ENCODE measurements at places on chromosomes 1 and 21. TPM values are rescaled to one million over a fixed set of nuclear protein-coding genes. Genes with fewer than 3 reads are reported as not detected.

The ENO1 gene
- total RNA-seq = 3,076 TPM

The SLC27A3 gene
- total RNA-seq = 20.7 TPM

DNA sequence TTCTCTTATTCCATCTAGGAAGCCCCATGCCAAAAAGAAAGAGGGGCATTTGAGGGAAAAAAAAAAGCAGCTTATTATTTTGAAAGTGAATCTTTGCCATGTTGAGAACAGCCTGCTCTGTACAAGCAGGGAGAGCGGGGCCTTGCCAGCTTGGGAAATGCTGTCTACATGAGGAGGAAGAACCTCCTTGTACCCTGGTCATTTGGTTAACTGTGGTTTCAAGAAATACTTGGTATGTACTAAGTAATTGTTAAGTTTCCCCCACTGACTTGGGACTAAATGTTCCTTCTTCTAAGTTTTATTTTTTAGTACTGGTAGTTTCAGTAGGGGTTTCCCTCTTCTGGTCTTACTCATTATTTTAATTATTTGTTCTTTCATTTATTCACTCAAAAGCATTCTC is 144.1 kb upstream of the HOOK1 start:
- no peaks in the 10 kb centered on the region for H3K36me3 ChIP-seq
- H3K4me3 ChIP-seq = no peak overlapping the region
- H3K4me1 ChIP-seq = peaks cover 6% of the 10 kb centered on the region
- H3K27me3 ChIP-seq = no peaks in the 10 kb centered on the region

- H3K4me1 ChIP-seq = peaks cover 17% of the 10 kb centered on the region
- no peak overlapping the region for H3K4me3 ChIP-seq
- H3K27me3 ChIP-seq = no peaks in the 10 kb centered on the region
These were observed 226.5 kb downstream of the HMCN1 start for GRCh38 chr1:185960422-185961321.

- H3K4me1 ChIP-seq = peaks cover 8% of the 10 kb centered on the region
- no peaks in the 10 kb centered on the region for H3K27me3 ChIP-seq
- no peak overlapping the region for H3K4me3 ChIP-seq
- no peak for DNase-seq
These were observed 16.6 kb upstream of the USP24 start for GRCh38 chr1:55231745-55232144.

DNA sequence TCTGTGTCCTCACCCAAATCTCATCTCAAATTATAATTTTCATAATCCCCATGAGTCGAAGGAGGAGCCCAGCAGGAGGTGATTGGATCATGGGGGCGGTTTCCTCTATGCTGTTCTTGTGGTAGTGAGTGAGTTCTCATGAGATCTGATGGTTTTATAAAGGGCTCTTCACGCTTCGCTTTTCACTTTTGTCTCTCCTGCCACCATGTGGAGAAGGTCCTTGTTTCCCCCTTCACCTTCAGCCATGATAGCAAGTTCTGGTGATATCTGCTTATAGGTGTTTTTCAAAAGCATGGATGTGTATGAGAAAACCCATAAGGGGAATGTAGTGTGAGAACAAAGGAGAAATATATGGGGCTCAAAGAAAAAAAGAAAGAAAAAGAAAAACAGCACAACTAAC is 405.9 kb upstream of the RGS18 start:
- H3K4me1 ChIP-seq = no peaks in the 10 kb centered on the region
- H3K4me3 ChIP-seq = no peak overlapping the region
- DNase-seq = no peak
- H3K27me3 ChIP-seq = no peaks in the 10 kb centered on the region
- no peaks in the 10 kb centered on the region for H3K36me3 ChIP-seq

- no peaks in the 10 kb centered on the region for H3K27me3 ChIP-seq
- no peak for DNase-seq
- H3K4me1 ChIP-seq = peaks cover 29% of the 10 kb centered on the region
- H3K36me3 ChIP-seq = peaks cover 3% of the 10 kb centered on the region
These were observed 335.1 kb downstream of the KIF26B start for GRCh38 chr1:245489838-245490237.

DNA sequence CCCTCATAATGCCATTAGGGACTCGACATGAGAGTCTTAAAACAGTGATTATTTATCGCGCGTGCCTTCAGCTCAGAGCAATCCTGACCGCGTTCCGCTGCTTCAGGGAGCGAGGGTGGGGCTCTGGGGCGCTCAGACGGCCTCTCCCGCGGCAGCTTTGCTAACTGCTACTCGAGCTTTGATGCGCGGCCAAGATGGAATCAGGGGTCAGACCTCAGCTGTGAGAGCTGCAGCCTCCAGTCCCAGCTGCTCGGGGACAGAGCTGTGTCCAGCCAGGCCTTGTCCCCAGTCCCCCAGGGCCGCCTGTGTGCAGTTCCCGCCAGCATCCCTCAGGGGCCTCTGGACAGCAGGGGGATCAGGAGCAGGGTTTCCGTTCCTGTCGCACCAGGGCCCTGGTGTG is 104.6 kb upstream of the TTC34 start:
- H3K27me3 ChIP-seq = no peaks in the 10 kb centered on the region
- no peak for DNase-seq
- no peak overlapping the region for H3K27ac ChIP-seq
- H3K36me3 ChIP-seq = no peaks in the 10 kb centered on the region
- no peaks in the 10 kb centered on the region for H3K4me1 ChIP-seq
- no peak overlapping the region for H3K4me3 ChIP-seq

DNA sequence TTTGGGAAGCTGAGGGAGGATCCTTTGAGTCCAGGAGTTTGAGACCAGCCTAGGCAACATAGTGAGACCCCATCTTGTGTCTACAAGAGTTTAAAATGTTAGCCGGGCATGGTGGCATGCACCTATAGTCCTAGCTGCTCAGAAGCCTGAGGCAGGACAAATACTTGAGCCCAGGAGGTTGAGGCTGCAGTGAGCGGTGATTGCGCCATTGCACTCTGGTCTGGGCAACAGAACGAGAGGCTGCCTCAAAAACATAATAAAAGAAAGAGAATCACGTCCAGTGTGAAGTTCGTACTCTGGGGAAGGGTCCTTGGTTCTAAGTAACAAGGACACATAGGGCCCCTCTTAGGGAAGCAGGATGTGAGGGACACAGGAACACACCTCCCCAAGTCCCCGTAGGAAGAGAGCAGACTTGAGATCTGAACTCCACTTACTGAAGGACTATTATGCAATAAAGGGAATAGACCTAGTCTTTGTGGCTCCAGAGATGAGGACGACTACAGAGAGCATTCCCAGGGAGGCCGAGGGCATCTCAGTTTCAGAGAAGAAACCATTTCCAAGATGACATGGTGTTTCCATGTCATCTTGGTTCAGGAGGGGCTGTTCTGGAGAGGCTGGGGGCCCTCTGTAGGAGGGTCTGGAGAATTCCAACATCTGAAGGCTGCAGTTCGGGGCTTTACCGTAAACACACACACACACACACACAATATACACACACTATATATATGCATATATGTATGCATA is 10.8 kb upstream of the ENO1 start:
- H3K4me3 ChIP-seq = no peak overlapping the region
- no peaks in the 10 kb centered on the region for H3K27me3 ChIP-seq
- H3K4me1 ChIP-seq = no peaks in the 10 kb centered on the region
- H3K36me3 ChIP-seq = no peaks in the 10 kb centered on the region
- no peak for DNase-seq

The THEM5 gene
- not detected for total RNA-seq

DNA sequence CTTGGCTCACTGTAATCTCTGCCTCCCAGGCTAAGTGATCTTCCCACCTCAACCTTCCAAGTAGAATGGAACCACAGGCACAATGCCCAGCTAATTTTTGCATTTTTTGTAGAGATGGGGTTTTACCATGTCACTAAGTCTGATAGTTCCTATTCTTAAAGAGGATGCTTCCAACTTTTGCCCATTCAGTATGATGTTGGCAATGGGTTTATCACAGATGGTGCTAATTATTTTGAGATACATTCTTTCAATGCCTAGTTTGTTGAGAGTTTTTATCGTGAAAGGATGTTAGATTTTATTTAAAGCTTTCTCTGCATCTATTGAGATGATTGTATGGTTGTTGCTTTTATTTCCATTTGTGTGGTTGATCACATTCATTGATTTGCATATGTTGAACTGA is 103.9 kb downstream of the SLC44A5 start:
- DNase-seq = no peak
- H3K4me1 ChIP-seq = no peaks in the 10 kb centered on the region
- no peaks in the 10 kb centered on the region for H3K36me3 ChIP-seq
- no peak overlapping the region for H3K27ac ChIP-seq
- no peaks in the 10 kb centered on the region for H3K27me3 ChIP-seq

- H3K27me3 ChIP-seq = no peaks in the 10 kb centered on the region
- no peaks in the 10 kb centered on the region for H3K4me1 ChIP-seq
- DNase-seq = no peak
- H3K27ac ChIP-seq = no peak overlapping the region
- H3K36me3 ChIP-seq = no peaks in the 10 kb centered on the region
These were observed 262.6 kb downstream of the SIPA1L2 start for GRCh38 chr1:232367293-232367692.

- H3K27ac ChIP-seq = no peak overlapping the region
- peaks cover 3% of the 10 kb centered on the region for H3K4me1 ChIP-seq
- peaks cover 13% of the 10 kb centered on the region for H3K27me3 ChIP-seq
- no peak overlapping the region for H3K4me3 ChIP-seq
These were observed 12.9 kb downstream of the PTPN14 start for GRCh38 chr1:214538496-214538895.

The DCST1 gene
- not detected for total RNA-seq

The ADGRL2 gene
- total RNA-seq = 58.3 TPM
